Fibroblast of skin of right biceps (primary cell): ENCODE measurements at places on chromosomes 16 and 17.

GRCh38 chr17:10754109-10754508 is 24.3 kb upstream of the TMEM220 start:
- DNase-seq, result peak; percentile 17

- DNase-seq, result peak; percentile 41
These were observed 352 bp downstream of the MARF1 start for GRCh38 chr16:15642557-15643047.

GRCh38 chr16:89393738-89394406 is 96.5 kb downstream of the ANKRD11 start:
- DNase-seq, result no peak

- DNase-seq, result no peak
These were observed at the start of gene ALDH3A1 for GRCh38 chr17:19747829-19748806. Gene ALDH3A1 (minus strand): TSS chr17:19748298. CDS start chr17:19745129, 3,169 bp downstream.

DNA sequence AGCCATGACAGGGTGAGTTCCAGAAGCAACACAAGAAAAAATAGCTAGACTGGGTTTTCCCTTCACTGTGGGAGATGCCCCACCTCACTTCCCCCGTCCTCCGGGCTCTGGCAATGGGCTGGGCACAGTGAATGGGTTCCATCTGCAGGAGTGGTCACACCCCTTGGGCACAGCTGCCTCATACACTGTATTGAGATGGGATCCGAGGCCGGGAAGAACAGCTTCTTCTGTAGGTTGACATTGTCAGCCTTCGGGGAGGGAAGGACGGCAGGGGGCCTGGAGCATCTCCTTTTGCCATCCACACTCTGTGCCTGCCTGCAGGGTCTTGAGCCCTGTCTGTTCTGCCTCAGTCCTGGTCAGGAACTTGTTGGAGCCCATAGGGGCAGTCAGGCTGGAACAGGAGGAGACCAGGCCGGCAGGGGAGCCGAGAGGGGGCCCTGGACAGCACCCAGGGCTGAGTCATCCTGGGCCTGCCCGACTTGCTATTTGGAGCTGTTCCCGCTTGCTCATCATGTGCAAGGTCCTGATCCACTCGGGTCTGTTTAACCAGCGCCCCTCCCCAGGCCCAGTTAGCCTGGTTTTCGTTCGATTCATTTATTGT is 286.7 kb downstream of the SEC14L1 start:
- peak; percentile 82 for DNase-seq

- DNase-seq, result no peak
These were observed at the start of gene DPEP1 for GRCh38 chr16:89613231-89613953. Gene DPEP1 (plus strand): TSS chr16:89613642. CDS start chr16:89630411, 16,769 bp downstream.

DNA sequence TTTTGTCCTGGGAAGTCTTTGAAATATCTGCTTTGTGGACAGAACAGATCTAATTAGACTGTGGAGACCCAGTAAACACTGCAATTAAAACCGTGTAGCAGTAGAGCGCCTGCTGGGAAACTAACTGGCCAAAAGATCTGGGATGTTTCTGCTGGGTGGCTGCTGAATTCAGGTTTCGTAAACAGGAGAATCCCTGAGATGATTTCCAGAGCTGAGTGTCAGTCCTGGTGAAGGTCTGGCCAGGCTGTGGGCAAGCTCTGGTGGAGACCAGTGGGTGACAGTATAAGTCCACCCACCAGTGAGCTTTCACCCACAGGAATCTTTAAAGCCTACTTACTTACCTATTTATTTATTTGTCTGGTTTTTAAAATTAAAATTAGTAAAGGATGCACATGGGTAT is 257.2 kb downstream of the IRF8 start:
- no peak for DNase-seq

DNA sequence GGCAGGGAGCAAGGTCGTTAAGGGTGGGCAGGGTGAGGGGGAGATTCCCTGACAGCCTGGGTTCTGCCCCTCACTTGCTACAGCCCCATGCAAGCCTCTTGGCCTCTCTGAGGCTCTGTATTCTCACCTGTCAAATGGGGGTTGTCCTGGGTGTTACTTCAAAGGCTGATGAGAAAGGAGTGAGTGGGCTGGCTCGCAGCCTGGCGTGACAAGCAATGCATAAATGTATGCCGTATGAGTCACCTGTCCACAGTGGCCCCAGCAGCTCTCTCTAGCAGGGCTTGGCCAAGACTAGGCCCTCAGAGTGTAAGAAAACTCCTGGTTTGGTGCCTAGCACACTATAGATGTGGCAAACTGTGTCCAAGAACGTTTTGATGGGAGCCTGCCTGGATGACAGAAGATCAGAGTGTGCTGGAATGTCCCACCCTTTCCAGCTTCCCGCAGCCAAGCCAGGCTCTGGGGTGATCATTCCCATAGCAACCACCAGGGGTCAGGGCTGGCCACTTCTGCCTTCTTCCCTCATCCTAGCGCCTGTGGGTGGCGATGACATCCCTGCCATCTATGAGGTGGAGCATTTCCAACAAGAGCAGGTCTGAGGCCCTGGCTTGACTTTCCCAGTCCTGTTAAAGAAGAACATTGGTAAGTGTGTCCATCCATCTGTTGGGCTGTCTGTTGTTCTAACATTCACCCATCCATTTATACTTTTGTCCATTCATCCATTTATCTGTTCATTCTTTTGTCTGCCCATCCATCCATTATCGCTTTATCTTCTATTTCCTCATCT is 37.2 kb upstream of the ADGRG1 start:
- peak; percentile 82 for DNase-seq

DNA sequence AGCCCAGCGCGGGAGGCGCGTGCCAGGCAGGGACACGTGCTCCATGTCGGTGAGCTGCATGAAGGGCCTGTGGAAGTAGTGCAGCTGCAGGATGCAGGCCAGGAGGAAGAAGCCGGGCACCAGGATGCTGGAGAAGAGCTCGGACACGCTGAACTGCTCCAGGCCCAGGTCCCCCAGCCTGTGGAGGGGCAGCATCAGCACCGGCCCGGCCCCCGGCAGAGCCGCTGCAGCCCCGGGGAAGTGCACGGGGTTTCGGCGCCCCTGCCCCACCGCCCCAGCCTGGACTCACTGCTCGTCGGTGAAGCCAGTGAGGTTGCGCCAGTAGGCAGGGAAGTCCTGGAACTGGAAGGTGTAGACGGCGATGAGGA is 28.0 kb downstream of the CTU2 start:
- DNase-seq, result no peak
